HS-27A (cell line): ENCODE measurements at places on chromosomes 16 and 17.

- DNase-seq, result no peak
These were observed 44.4 kb downstream of the BANP start for GRCh38 chr16:87995644-87996043.

DNA sequence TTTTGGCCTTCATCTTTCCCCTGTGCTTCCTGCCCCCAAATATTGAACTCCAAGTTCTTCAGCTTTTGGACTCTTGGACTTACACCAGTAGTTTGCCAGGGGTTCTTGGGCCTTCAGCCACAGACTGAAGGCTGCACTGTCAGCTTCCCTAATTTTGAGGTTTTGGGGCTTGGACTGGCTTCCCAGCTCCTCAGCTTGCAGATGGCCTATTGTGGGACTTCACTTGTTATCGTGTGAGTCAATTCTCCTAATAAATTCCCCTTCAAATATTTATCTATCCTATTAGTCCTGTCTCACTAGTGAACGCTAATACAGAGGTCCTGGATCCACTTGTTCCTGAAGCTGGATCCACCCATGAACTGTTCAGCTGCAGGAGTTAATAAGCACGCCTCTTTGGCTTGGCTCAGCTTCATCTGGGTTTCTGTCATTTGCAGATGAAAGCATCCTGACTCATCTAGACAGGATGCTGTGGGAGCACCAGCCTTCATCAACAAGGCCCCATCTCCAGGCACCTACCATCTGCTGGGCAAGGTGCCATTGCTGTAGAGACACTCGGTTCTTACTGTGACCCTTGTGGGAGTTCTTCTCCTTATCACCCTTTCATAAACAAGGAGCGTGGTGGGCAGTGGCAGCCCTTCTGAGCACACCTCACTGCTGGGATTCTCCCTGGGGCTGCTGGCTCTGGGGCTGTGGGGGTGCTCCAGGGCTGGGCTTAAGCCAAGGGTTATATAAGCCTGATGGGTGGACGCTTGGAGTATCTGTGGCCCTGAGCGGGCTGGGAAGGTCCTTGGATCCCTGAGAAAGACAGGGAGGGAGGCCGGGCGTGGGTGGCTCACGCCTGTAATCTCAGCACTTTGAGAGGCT, 23.1 kb downstream of the LAT start:
- DNase-seq, result no peak

DNA sequence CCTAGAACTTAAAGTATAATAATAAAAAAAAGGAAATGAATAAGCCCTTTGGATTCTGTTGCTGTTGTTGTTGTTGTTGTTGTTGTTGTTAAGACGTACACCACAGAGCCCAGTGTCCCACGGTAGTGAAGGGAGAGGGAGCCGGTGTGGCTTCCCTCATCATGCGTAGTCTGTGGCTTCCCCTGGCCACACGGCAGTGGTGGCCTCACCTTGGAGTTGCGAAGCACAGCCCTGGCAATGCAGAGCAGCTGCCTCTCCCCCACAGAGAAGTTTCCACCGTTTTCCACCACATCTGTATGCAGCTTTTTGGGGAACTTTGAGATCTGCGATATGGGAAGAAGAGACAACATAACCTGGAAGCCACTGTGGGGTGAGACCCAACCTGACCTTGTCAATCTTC, 14.1 kb upstream of the ABCC12 start:
- no peak for DNase-seq

GRCh38 chr16:81821436-81822128, 42.5 kb downstream of the PLCG2 start:
- no peak for DNase-seq

DNA sequence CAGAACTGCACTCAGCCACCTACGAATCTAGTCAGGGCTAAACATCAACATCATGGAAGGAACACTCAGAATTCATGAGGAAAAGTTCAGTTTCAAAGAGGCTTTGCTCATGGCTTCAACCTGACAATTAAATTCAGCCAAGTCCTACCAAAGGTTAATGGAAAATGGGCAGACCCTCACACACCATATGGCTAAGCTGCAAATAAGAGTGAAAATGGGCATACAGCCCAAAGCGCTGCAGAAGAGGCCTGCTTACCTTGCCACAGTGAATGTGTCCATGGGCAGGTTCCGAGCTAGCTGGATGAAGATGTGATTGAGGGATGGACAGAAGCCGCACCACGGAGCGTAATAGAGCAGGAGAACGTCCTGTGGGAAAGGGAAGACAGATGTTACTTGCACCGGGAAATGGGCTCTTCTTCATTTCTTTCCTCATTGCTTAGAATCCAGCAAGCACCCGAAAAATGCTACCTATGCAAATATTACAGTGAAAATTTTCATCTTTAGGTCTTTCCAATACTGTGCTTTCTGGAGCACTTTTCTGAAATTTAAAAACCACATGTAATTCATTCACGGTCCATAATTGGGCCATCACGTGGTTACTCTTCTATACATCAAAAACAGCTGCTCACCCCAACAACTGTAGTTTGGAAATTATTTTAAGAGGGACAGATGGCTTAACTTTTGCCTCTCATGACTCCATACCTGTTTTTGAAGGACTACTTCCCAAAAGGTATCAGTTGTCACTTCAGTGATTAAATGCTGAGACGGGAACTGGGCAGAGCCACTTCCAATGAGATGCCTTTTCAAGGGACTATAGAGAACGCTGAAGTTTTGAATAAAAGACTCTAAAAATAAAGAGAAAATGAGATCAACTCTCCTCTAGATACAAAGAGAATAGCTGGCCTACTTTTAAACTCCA, 19.6 kb downstream of the SNN start:
- DNase-seq, result no peak

GRCh38 chr17:67443931-67444595, 67.0 kb downstream of the PITPNC1 start:
- no peak for DNase-seq

GRCh38 chr16:85674418-85674755, 14.4 kb downstream of the GINS2 start:
- no peak for DNase-seq

- no peak for DNase-seq
These were observed 11.2 kb downstream of the CBFB start for GRCh38 chr16:67040166-67040565.

- no peak for DNase-seq
These were observed 98.4 kb downstream of the MAP2K6 start for GRCh38 chr17:69512946-69513345.

DNA sequence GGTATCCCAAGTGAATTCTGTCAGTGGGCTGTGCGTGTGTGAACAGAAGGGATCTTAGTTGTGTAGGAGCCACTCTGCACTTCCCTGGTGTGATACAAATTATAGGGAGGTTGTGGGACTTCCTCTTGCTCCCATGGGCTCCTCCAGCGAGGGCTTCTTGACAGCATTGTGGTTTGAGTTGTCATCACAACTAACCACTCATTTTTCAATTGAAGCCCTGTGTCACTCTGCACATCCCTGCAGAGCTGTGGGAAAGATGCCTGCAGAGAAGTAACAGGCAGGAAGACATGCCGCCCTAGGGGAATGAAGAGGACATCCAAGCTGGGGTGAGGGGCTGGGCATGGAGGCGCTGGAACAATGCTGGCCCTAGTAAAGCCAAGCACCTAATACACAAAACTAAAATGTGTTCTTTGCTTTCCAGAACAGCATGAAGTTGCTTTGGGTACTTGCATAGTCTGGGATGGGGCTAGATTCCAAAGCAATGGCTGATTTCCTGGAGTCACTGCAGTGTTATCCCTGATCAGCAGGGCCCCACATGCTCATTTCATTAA, 692.5 kb downstream of the TOX3 start:
- DNase-seq, result no peak

DNA sequence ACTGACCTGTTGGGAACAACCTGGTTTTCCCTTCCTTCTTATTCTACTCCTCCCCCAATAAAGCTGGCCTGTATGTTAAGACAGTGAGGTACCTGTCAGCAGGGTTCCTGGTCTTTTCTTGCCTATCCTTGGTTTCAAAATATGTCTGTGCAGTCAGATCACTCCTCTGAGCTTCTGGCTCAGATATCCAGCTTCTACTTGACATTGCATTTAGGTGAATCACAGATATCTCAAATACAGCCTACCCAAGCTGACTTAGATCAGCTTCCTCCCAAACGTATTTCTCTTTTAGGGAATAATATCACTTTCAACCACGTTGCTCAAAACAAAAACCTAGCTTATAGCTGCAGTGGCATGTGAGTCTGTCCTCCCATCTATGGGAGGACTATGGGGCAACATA, 48.7 kb downstream of the TEX14 start:
- peak; percentile 24 for DNase-seq

DNA sequence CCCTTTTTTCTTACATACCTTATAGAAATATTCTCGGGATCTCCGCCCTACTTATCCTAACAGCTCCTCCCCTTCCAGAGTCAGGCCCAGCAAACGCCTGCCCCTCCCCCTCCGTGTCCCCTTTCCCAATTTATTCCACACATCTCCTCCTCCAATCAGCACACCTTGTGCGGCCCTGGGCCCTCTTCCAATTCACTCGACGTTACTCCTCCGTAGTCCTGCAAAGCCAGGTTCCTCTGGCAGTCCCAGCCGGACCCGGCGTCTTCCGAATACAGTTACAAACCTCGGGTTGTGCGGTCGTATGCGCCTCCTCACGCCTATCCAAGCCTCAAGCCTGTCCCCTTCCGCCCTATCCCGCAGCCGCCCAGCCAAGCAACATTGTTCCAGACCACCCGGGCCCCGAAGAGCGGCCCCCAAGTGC, 677 bp downstream of the CBX1 start:
- DNase-seq, result peak; percentile 70

DNA sequence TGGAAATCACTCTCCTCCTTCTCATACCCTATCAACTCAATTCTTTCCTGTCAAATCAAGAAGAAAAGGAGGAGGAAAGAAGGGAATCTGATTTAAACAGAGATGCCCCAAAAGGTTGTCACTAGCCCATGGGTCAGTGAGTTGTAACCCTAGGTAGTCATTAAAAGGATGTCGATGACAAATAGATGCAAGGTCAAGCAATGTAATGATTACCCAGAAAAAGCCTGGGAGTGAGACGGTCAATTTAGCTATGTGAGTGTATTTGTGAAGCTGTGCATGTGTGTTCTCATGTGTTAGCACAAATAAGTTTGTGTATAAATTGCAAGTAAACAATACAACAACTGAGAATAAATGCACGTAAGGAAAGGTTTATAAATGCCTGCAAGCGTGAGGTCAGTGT, 190.5 kb upstream of the PMFBP1 start:
- no peak for DNase-seq

GRCh38 chr16:30548416-30549253, 9.5 kb downstream of the ZNF764 start:
- no peak for DNase-seq

DNA sequence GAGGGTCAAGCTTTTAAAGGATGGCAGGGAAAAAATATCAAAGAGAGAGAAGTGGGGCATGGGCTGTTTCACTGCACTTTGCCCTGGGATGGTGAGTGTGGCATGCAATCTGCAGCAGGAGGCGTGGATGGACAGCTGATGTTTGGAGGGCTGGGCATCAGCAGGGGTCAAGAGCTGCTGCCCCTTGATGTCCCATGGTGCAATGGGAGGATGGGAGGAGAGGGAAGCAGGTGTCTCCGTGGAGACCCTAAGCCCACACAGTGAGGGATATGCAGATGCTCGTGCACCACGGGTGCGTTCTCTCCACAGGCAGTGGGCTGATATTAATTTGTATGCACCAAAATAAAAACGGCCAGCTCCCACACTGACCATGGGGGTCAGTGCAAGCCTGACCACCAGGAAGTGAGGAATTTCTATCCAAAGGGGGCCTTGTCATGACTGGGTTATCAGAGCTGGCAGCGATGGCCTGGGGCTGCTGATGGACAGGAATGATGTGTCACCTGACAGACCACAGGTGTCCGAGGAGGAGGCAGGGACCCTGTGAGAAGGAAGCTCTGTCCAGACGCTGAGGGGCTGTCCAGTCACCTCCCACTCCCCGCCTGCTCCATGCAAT, 183.6 kb downstream of the IRF8 start:
- DNase-seq, result no peak

- DNase-seq, result no peak
These were observed 11.1 kb downstream of the KRT23 start for GRCh38 chr17:40926341-40926740.

DNA sequence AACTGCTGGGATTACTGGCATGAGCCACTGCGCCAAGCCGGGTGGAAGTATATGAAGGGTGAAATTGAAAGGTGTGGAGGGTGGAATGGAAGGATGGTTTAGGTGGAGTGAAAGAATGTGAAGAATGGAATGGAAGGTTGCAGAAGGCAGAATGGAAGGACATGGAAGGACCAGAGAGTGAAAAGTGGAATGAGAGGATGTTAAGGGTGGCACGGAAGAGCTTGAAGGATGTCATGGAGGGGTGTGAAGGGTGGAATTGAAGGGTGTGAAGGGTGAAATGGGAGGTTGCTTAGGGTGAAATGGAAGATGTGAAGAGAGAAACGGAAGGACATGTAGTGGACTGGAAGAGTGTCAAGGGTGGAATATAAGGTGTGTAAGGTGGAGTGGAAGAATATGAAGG, 16.2 kb downstream of the MIS12 start:
- DNase-seq, result no peak

- DNase-seq, result no peak
These were observed 114.3 kb upstream of the KCNJ16 start for GRCh38 chr17:69960755-69961154.

- no peak for DNase-seq
These were observed 23.1 kb downstream of the RAB11FIP4 start for GRCh38 chr17:31414550-31414918.

GRCh38 chr16:48959747-48960146, 321.9 kb downstream of the CBLN1 start:
- no peak for DNase-seq

DNA sequence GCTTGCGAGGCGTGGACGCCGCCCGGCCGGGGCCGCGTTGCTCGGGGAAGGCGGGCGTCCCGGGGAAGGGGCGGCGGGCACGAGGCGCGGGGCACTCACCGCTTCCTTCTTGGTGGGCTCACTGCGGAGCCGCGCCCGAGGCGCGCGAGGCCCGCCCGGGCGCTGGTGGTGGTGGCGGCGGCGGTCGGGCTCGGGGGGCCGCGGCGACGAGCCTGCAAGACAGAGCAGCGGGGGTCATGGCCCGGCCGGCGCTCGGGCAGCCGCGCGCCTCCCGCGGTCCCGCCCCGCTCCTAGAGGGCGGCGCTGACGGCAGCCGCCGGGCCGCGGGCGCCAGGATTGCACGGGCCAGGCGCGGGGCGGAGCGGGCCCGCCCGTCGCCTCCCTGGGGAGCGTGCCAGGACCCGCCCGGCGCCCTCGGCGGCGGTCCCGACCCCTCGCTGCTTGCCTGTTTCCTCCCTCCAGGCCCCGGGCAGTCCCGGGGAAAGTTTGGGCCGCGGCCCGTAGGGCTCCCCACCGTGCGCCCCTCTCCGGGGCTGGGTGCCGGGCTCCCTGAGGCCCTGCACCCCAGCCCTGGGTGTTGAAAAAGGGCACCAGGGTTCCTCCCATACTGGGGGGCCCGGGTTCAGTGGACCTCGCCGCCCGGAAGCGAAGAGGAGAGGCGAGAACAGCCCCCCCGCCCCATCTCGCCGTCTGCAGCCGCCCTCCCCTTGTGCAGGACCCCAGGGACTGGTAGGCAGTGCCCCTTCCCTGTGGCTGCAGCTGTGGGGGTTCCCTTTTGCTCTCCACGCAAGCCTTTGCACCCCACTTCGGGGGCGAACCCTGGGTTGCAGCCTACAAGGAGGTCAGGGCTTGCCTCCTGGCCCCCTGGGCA, at the start of gene C16orf74:
C16orf74 (minus strand) TSS at position 270 of the 871 bp plus-strand sequence. CDS start 15,879 bp downstream, outside the sequence.
- DNase-seq, result no peak
